ENCODE measurements at places on chromosomes 1 and 21.

- H3K4me1 ChIP-seq, result no peaks in the 10 kb centered on the region
- H3K27ac ChIP-seq, result no peak overlapping the region
- peaks cover 2% of the 10 kb centered on the region for H3K27me3 ChIP-seq
These were observed 18.7 kb downstream of the CYYR1 start for GRCh38 chr21:26554365-26554764.

DNA sequence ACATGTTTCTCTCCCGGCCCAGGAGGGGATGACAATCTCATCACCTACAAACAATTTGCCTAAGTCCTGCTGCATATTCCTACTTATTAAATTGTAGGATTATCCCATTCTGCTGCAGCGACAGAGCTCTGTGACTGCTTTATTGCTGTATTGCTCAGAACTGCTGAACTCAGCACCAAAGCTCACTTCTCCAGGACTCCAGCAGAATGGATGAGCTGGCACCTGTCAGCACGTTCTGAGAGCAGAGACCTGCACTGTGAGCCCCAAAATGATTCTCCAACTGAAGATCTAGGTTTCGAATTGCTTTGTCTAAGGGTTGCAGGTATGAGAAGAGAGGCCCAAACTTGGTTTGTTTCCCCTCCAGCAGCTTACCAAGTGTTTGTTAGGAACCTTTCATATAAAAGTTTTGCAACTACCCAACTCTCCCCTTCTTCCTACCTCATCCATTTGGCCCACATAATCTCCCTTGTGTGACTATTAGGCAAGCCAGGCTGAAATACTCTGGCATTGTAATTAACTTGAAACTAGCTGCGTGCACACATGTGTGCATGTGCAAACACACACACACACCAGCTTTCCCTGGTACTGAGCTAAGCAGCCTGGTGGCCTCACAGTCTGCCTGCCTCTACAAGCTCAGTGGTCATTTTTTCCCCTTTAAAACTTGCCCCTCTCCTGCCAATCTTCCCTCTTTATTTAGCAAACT, 161.4 kb upstream of the CAMK1G start:
- no peak overlapping the region for H3K27ac ChIP-seq
- H3K4me3 ChIP-seq, result no peak overlapping the region
- no peak for DNase-seq
- H3K27me3 ChIP-seq, result peaks cover 10% of the 10 kb centered on the region
- H3K36me3 ChIP-seq, result no peaks in the 10 kb centered on the region

DNA sequence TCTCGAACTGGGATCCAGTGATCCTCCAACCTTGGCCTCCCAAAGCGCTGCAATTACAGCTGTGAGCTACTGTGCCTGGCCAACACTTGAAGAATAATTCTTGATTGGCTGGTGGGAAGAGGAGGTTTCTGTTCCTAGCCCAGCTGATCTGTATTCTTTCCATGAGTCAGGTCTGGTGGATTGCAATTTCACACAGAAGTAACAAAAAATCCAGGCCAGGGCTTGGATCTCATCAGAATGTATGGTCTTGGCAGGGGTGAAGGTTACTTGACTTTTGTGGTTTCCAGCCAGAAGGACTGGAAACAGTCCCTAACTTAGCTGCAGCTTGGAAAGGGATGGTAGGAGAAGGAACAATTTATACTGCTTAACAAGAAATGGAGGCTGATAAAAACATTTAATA, 5.1 kb upstream of the HP1BP3 start:
- peaks cover 5% of the 10 kb centered on the region for H3K27me3 ChIP-seq
- H3K36me3 ChIP-seq, result no peaks in the 10 kb centered on the region
- no peak overlapping the region for H3K27ac ChIP-seq
- no peak overlapping the region for H3K4me3 ChIP-seq

GRCh38 chr21:32348604-32349332, 44.0 kb downstream of the URB1 start:
- H3K27ac ChIP-seq, result no peak overlapping the region
- no peak overlapping the region for H3K4me3 ChIP-seq
- no peaks in the 10 kb centered on the region for H3K27me3 ChIP-seq

GRCh38 chr1:85596947-85597346, 16.4 kb downstream of the CCN1 start:
- H3K27me3 ChIP-seq, result peaks cover 3% of the 10 kb centered on the region
- H3K4me3 ChIP-seq, result no peak overlapping the region
- H3K27ac ChIP-seq, result no peak overlapping the region
- DNase-seq, result no peak

DNA sequence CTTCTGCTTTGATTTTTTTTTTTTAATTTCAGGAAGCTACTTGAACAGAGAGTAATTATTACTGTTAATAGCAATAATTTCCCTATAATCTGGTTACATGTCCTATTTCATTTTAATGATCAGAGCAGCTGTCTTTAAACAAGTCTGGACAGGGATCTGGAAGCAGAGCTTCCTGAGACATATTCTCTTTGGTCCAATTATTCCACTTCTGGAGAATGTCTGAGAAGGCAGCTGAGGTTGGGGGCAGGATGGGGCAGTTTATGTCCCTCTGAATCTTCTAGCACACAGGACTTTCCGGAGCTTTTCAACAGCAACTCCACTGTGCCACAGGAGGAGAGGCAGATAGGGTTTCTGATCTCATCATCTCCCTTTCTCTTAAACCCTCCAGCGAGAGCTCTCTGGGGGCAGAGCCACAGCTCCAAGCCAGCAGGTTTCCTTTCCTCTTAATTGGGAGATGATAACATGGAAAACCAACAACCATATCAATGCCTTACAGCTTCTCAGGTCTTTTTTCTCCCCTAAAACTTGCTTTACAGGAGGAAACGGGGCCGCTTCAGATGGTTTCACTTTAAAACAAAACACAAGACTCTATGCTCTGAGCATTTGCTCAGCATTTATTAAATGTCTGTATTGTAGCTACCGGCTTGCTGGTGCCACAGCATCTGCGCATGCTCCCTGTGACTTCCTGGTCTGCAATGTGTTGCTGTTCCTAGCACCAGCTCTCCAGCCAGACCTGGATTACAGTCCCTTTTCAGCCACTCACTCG, 425.7 kb upstream of the USP24 start:
- no peaks in the 10 kb centered on the region for H3K4me1 ChIP-seq
- H3K27me3 ChIP-seq, result no peaks in the 10 kb centered on the region
- H3K4me3 ChIP-seq, result no peak overlapping the region
- no peak for DNase-seq
- no peaks in the 10 kb centered on the region for H3K36me3 ChIP-seq

DNA sequence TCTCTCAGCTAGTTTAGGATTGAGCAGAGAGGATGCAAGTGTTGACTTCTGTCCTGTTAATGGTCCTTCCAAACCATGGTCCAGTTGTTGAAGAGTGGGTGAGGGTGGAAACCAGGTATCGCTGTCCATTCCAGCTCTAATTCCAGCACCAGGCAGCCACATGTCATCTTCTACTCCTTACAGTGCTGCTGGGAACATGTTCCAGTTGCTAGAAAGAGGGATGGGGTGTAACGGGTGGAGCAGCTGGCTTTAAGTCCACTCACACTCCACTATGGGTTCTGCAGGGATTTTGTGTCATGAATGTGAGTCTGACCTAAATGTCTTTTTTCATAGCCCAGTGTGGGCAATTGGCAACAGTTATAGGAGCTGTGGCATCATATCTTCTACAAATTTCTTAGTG, 25.2 kb downstream of the NOS1AP start:
- DNase-seq, result no peak
- H3K4me1 ChIP-seq, result no peaks in the 10 kb centered on the region
- no peaks in the 10 kb centered on the region for H3K36me3 ChIP-seq
- no peak overlapping the region for H3K27ac ChIP-seq
- peaks cover 25% of the 10 kb centered on the region for H3K27me3 ChIP-seq
- no peak overlapping the region for H3K4me3 ChIP-seq

- DNase-seq, result no peak
- no peak overlapping the region for H3K4me3 ChIP-seq
- peaks cover 4% of the 10 kb centered on the region for H3K27me3 ChIP-seq
- no peaks in the 10 kb centered on the region for H3K36me3 ChIP-seq
- no peaks in the 10 kb centered on the region for H3K4me1 ChIP-seq
These were observed 14.5 kb upstream of the DDAH1 start for GRCh38 chr1:85479491-85479890.

GRCh38 chr1:112866151-112866550, 89.8 kb downstream of the SLC16A1 start:
- no peak overlapping the region for H3K27ac ChIP-seq
- no peaks in the 10 kb centered on the region for H3K36me3 ChIP-seq
- H3K4me1 ChIP-seq, result peaks cover 5% of the 10 kb centered on the region

- H3K27ac ChIP-seq, result peak overlapping the region; percentile 84
- no peak for DNase-seq
- peaks cover 84% of the 10 kb centered on the region for H3K4me1 ChIP-seq
- peak overlapping the region; percentile 39 for H3K4me3 ChIP-seq
- peaks cover 43% of the 10 kb centered on the region for H3K36me3 ChIP-seq
- no peaks in the 10 kb centered on the region for H3K27me3 ChIP-seq
These were observed 17.1 kb downstream of the ZBTB17 start for GRCh38 chr1:15958793-15959192.

DNA sequence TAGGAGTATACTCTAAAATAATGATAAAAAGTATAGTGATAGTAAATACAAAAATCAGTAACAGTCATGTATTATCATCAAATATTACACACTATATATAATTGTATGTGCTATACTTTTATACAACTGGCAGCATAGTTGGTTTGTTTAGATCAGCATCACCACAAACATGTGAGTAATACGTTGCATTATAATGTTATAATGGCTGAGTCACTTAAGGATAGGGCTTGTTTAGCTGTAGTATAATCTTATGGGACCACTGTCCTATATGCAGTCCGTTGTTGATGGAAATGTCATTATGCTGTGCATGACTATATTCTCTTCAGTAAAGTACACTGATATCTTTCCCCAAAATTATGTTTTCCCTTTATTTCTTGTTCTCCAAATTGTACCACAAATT, 92.8 kb downstream of the LYPLAL1 start:
- no peaks in the 10 kb centered on the region for H3K36me3 ChIP-seq
- no peak overlapping the region for H3K27ac ChIP-seq
- no peaks in the 10 kb centered on the region for H3K4me1 ChIP-seq
- DNase-seq, result no peak

DNA sequence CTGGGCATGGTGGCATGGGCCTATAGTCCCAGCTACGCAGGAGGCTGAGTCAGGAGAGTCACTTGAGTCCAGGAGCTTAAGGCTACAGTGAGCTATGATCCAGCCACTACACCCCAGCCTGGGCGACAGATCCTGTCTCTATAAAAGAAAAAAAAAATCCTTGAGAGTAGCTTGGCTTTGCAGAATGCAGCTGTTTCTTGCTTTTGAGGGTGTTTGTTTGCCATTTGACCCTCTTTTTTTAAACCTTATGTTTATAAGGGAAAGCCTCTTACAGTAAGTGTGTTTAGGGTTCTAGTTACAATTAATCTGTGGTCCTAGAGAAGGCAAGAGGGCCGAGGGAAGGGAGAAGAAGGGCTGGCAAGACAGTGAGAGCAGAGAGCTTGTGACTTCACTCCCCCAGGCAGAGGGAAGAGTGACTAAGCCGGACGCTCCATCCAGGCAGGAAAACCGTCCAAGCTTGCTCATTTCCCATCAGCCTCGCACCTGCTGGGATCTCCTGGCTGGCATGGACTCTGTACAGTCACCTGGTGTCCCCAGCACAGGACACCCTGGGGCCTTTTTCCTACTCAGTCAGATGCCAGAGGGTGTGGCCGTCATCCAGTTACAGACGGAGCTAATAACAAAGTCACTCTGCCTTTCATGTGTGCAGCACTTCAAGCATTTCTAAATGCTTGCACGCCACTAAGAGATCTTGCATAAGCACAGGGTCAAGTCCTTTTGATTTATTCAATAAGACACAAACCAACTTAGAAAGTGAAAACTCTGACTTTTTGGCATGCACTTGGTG, 55.5 kb upstream of the PSEN2 start:
- no peak for DNase-seq
- H3K27ac ChIP-seq, result no peak overlapping the region
- H3K36me3 ChIP-seq, result no peaks in the 10 kb centered on the region
- no peak overlapping the region for H3K4me3 ChIP-seq
- no peaks in the 10 kb centered on the region for H3K4me1 ChIP-seq

GRCh38 chr1:52850951-52851350, 8.4 kb downstream of the ZYG11A start:
- H3K27ac ChIP-seq, result no peak overlapping the region
- H3K4me1 ChIP-seq, result no peaks in the 10 kb centered on the region
- no peaks in the 10 kb centered on the region for H3K36me3 ChIP-seq
- H3K4me3 ChIP-seq, result no peak overlapping the region
- no peak for DNase-seq
- H3K27me3 ChIP-seq, result peaks cover 7% of the 10 kb centered on the region

GRCh38 chr1:114490274-114490693, 20.7 kb downstream of the TRIM33 start:
- H3K4me1 ChIP-seq, result peaks cover 31% of the 10 kb centered on the region
- H3K36me3 ChIP-seq, result peaks cover 14% of the 10 kb centered on the region
- DNase-seq, result no peak
- no peak overlapping the region for H3K27ac ChIP-seq

- no peak for DNase-seq
- H3K27me3 ChIP-seq, result no peaks in the 10 kb centered on the region
- peaks cover 40% of the 10 kb centered on the region for H3K4me1 ChIP-seq
These were observed at the start of gene B3GALT2 for GRCh38 chr1:193185901-193186731. Gene B3GALT2, minus strand, starts transcription at chr1:193186613. Its CDS starts 5,051 bp downstream, at chr1:193181562.

- no peaks in the 10 kb centered on the region for H3K36me3 ChIP-seq
- peak; percentile 55 for DNase-seq
- no peak overlapping the region for H3K4me3 ChIP-seq
These were observed 5.0 kb downstream of the SRARP start for GRCh38 chr1:16009030-16009460.

DNA sequence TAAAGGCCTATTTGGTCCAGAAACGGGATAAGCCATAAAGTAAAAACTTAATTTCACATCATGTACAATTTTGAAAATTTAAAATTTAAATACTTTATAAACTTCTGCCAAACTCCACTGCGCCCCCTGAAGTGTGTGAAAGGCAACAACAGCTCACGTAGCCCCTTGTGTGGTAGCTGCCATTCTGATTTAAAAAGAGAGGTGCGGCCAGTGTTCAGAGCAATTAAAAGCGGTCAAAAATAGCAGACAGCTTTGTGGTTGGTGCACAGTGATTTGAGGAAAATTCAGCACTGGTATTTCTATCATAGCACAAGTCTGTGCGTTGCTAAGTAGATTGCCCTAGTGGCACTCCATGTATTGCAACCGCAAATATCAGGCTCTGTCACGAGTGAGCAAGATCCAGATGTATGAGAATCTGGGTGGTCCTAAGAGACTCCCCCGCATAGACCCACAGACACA, 122.5 kb downstream of the ATG4C start:
- H3K4me1 ChIP-seq, result no peaks in the 10 kb centered on the region
- no peak overlapping the region for H3K27ac ChIP-seq
- DNase-seq, result no peak
- H3K4me3 ChIP-seq, result no peak overlapping the region
- peaks cover 8% of the 10 kb centered on the region for H3K27me3 ChIP-seq

- peaks cover 66% of the 10 kb centered on the region for H3K4me1 ChIP-seq
- H3K36me3 ChIP-seq, result peaks cover 32% of the 10 kb centered on the region
- peak; percentile 15 for DNase-seq
- H3K27ac ChIP-seq, result peak overlapping the region; percentile 5
- H3K4me3 ChIP-seq, result peak overlapping the region; percentile 59
These were observed 2.7 kb downstream of the CDC14A start for GRCh38 chr1:100354971-100355394.

- H3K4me1 ChIP-seq, result peaks cover 41% of the 10 kb centered on the region
- no peaks in the 10 kb centered on the region for H3K36me3 ChIP-seq
- DNase-seq, result no peak
- peak overlapping the region; percentile 79 for H3K4me3 ChIP-seq
These were observed 1.8 kb upstream of the LIN9 start for GRCh38 chr1:226310637-226311195.
